ENCODE measurements at places on chromosomes 1 and 21.
A peak's percentile ranks its signal among the peaks of the same experiment; 100 is the strongest.

GRCh38 chr1:50084389-50084788 is 24.3 kb upstream of the ELAVL4 start:
- no peak for DNase-seq

DNA sequence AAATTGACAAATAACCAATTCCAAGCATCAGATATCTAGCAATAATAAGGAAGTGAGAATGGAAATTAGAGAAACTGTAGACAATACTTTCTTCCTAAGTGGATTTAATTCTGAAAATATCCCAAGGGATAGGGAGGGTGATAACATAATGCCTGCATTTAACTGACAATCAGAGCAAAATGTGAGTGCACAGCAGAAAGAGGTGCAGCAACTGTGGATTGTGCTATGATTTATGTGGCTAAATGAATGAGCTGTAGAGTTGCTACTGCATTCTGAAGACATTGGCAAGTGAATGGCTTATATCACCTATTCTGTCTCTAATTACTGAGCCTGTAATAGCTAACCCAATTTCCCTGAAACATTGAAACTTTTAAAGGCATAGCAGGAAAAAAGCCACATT is 39.0 kb downstream of the OLFM3 start:
- no peak for DNase-seq

- DNase-seq = no peak
These were observed 818.0 kb downstream of the LTN1 start for GRCh38 chr21:28174701-28175100.

- DNase-seq = no peak
These were observed 221.9 kb downstream of the TNR start for GRCh38 chr1:175521249-175522040.

GRCh38 chr1:63135174-63135512 is 187.2 kb upstream of the FOXD3 start:
- no peak for DNase-seq

GRCh38 chr1:67787746-67788145 is 45.5 kb downstream of the GNG12 start:
- DNase-seq = no peak

DNA sequence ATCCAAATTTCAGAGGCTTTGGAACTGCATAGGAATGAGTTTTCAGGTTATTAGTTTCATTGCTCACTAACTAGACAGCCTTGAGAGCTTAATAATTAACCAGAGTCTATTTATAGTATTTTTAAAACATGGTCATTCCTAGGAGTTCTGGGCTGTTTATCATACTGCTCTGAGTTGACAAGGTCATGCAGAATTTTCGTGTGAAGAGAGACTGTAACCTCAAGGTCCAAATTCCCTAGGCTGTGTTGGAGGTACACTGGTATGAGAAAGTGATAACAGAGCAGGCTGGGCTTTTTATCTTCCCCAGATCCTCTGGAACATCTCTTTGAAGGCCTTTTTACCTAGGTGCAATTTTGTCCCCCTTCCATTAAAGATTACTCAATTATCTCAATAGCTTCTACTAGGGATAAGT is 736.3 kb downstream of the LTN1 start:
- DNase-seq = no peak

GRCh38 chr1:205042911-205043806 is at the start of gene CNTN2:
TSS of gene CNTN2 (plus strand) at chr1:205043212. CDS start at chr1:205053186, 9,974 bp downstream.
- peak; percentile 36 for DNase-seq

GRCh38 chr1:91689641-91690481 is 189.2 kb downstream of the CDC7 start:
- no peak for DNase-seq

- no peak for DNase-seq
These were observed 680.1 kb upstream of the PTBP2 start for GRCh38 chr1:96041470-96041869.

- DNase-seq = peak; percentile 4
These were observed 4.6 kb downstream of the NBL1 start for GRCh38 chr1:19648689-19649088.

GRCh38 chr1:119582801-119583200 is 65.3 kb downstream of the ZNF697 start:
- peak; percentile 9 for DNase-seq

DNA sequence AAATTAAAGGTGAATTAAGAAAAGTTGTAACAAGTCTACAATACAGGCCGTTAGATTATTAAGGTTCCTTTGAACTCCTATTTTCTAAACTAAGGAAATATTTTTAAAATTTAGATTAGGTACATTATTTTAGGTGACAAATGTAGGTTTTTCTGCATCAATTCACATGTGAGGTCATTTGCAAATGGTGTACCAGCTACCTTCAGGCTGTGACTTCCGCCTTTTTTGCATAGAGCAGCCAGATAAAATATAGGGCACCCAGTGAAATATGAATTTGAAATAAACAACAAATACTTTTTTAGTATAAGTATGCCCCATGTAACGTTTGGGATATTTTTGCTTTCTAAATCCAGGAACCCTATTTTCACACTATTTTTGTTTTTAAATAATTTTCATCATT is 544.0 kb downstream of the LMO4 start:
- no peak for DNase-seq

- DNase-seq = no peak
These were observed 59.4 kb upstream of the SERBP1 start for GRCh38 chr1:67489643-67490042.

- no peak for DNase-seq
These were observed 2.5 kb downstream of the RASAL2 start for GRCh38 chr1:178096421-178096820.

GRCh38 chr1:235106457-235106856 is 22.2 kb downstream of the TOMM20 start:
- no peak for DNase-seq

GRCh38 chr1:230824919-230825721 is 43.2 kb downstream of the C1orf198 start:
- DNase-seq = no peak

DNA sequence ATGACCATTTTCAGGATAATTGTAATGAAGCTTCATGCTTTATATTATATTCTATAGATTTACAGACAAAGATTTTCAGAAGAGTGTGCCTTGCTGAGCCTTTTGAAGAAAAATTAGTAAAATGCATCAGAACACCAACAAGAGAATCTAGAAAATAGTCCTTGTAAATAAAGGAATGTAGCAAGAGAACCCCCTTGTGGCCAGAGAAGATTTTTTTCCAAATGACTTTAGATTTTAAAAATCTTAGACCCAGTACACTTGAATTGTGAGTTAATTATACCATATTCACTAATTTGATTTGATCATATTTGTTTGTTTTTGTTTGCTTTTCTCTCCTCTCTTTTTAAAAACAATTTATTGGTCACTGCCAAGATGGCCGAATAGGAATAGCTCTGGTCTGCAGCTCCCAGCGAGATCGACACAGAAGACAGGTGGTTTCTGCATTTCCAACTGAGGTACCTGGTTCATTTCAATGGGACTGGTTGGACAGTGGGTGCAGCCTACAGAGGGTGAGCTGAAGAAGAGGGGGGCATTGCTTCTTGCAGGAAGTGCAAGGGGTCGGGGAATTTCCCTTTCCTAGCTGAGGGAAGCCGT is 12.8 kb upstream of the IFI44L start:
- DNase-seq = no peak

DNA sequence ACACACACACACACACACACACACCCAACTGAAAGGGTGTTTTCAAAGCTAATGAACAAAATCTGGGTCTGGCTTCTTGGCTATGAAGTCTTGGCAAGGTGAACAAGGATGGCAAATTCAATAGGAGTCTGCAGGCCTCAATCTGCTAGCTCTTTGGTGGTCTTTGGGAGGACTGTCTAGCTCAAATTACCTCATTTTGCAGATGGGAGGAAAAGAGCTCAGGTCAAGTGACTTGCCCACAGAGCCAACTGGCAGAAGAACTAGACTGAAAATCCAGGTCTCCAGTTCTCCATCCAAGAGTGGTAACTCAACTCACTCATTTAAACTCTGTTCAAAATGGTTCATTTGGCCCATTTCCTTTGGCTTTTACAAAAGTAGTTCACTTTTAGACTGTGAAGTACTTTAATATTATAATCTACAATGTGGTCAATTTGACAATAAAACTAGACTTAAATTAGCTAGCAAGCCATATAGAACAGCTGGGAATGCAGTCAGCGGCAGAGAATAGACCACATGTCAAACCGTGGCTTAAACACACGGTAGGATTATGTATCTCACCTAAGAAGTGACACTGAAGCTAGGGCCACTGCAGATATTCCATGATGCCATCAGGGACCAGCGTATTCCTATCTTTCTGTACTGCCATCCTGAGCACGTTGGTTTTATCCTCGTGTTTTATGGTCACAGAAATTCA is 112.9 kb downstream of the APP start:
- no peak for DNase-seq

DNA sequence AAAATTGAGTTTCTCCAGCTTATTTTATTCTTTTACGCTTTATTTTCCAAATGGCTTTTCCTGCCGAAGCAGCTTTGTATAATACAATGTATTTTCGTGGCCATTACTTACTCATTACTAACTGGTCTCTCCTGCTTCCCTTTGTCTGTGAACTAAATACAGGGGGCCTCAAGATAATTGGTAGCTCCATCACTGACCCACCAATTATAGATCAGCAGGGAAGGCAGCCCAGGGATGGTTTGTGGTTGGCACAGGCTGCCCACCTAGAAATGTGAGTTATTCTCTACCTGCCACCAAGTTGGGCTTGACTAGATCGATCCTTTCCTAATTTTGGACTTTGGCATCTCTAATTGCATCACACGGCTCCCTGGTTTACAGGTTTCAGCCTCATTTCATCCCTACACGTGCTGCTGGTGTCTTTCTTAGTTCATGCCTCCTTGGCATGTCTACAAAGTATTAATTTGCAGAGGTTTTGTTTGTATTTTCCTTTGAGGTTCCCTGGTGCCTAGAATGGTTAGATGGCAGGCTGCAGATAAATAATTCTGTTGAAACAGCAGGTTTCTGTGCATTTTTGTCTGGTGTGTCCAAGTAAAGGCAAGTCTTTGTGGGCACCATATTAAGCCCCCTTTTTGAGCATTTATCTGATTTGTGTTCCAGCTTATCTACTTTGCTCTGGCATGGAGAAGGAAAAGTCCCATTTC is 35.2 kb downstream of the PEX14 start:
- DNase-seq = peak; percentile 19

DNA sequence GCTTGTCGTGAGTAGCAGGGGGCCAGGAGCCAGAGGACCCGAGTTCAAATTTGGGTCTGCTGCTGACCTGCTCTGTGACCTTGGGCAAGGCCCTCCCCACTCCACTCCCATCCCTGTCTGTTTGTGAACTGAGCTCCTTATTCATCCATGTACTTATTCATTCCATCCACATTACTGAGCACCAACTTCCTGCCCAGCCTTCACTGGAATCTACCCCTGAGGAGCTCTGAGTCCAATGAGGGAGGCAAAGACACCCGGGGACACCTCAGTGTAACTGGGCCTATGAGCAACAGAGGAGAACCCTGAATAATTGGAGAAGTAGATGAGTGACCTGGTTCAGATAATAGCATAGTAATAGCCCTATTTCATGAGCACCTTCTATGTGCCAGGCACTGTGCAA is 8.9 kb downstream of the BSND start:
- DNase-seq = no peak

DNA sequence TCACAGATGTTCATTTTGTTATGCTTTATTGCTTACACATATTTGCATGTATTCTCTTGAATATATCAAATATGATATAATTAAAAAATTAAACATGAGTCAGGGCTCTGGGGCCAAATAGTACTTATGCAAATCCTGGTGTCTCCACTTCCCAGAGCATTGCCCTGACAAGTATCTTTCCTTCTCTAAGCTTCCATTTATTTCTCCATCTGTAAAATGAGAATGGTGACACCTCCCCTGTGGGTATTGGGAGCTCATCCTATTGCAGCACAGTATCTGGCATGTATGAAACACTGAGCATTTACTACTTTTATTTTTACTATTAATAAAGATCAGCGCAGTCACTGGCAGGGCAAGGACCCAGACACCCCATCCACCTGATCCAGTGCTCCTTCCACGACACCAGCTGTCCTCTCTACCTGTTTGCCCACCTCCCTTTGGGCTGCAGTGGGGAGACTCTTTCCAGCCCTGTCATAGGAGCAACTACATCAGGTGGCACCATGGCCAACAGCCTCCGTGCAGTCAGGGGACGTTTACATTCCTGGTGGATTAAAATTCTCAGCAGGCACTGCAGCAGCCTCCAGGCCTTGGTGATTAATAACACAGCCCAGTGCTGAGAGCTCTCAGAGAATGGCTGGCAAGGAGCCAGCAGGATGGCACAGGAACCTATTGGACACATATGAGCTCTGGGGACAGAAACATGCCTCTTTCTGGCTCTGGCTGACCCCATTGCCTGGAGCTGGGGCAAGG is 113.0 kb downstream of the DMRTB1 start:
- DNase-seq = no peak

GRCh38 chr1:183537405-183537804 is 52.9 kb downstream of the NCF2 start:
- no peak for DNase-seq

DNA sequence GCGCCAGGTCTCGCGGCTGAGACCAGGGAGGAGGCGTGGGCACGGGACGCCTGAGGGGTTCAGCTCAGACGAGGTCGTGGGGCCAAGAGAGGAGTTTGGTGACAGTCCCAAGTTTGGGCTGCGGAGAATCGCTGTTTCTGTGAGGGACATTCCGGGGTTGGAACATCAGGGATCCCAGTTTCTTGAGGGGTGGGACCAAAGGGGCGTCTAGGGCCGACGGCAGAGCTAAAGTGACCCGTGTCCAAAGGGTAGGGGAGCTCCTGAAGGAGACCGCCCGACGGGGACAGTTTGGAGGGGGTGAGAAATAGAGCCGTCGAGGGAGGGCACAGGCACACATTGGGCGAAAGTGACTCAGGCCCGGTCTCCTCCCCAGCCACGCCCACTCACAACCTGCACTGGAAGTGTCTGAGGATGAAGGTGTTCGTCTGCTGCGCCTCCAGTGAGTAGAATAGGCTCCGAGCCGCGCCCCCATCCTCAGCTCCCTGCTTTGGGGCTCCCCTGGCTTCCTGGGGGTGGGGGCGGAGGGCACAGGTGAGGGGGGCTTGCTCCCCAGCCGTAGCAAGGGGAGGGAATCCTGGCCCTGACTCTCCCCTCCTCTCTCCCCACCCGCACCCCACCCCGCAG is 7.0 kb downstream of the EFNA3 start:
- DNase-seq = no peak

- DNase-seq = no peak
These were observed 93.6 kb upstream of the ACTRT2 start for GRCh38 chr1:2927393-2928360.

- DNase-seq = no peak
These were observed 25.0 kb downstream of the WNT4 start for GRCh38 chr1:22117851-22118250.

DNA sequence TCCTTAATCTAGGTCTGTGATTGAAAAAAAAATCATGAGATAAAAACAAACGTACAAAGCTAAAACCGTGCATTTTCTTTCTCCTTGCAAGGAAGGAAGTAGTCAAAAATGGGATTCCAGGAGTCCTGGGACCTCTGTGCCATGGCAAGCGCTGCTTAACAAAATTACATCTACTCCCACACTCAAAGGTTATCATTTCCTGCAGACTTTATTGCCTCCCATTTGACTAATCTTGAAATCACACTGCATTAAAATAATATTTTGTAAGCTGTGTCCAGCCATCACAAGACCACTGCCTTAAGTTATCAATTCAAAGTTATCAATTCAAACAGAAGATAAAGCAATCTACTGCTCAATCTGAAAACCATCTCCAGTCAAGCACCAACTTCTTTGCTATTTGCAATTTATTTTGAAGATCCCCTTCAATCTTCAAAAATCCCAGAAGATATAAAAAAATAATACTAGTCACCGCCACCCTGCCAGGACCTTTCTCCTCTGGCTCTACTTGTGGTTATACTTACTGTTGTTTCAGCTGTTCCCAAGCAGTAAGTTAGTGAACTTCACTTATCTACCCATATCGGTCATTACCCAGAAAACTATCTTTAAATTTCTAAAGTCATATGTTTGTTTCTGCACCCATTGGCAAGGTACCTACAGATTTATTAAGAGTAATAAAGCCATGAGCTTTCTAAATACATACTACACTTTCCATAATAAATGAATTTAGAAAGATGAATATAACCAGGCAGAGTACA is 38.1 kb upstream of the RAP1GAP start:
- no peak for DNase-seq
